Stimulated activated CD8-positive, alpha-beta memory T cell treated with anti-CD3 and anti-CD28 coated beads, Interleukin-12 subunit alpha, Interleukin-12 subunit beta, amount 100 ng/mL, for 1 hour (primary cell): ENCODE measurements at places on chromosomes 6 and 20.

GRCh38 chr6:145028144-145028818, 707.0 kb downstream of the EPM2A start:
- no peak for DNase-seq

DNA sequence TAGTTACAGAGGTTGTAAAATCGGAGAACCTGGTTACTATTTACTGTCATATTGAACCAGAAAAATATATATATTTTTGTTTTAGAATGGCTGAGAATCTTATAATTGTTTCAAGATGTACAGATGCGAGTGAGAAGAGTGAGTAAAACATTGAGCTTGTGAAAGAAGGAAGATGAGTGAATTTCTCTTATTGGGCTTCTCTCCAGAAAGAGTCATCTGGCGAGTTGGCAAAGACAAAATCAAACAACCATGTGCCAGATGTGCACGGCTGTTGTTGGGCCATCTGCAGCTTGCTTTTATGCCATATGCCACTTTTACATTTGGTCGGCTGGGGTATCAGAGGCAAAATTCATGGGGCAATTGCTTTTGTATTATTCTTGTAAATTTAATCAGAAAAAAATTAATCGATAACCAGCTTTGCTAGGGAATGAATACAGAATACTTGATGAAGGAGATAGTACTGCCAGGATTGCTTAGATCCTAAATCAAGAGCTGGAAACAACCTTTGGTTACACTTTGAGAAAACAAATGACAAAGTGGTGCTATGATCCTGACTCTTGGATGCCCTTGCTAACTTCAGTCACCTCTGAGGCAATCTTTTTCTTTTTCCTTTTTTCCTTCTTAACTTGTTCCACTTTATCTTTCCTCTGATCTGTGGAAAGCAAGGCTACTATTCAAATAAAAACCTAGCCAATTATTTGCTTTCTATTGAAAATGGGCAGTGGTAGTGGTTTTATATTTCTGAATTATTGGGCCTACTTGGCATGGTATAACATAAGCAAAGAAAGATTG, 97.1 kb upstream of the GRIK2 start:
- no peak for DNase-seq

- no peak for DNase-seq
Measured at GRCh38 chr20:57919049-57919448, 209.2 kb upstream of the PMEPA1 start.

GRCh38 chr6:126937426-126937825, 181.0 kb upstream of the RSPO3 start:
- no peak for DNase-seq

DNA sequence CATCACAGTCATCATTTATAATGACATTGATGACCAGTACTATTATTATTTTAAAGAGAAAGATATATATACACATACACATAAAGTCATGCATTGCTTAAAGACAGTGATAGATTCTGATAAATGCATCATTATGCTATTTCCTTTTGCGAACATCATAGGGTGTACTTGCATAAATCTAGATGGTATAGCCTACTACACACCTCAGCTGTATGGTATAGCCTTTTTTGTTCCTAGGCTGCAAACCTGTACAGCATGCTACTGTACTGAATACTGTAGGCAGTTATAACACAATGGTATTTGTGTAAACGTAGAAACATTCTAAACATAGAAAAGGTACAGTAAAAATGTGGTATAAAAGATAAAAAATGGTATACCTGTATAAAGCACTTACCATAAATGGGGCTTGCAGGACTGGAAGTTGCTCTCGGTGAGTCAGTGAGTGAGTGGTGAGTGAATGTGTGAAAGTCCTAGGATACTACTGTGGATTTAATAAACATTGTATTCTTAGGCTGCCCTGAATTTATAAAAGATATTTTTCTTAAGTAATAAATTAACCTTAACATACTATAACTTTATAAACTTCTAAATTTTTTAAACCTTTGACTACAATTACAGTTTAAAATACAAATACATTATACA, 23.9 kb downstream of the QKI start:
- DNase-seq = no peak

DNA sequence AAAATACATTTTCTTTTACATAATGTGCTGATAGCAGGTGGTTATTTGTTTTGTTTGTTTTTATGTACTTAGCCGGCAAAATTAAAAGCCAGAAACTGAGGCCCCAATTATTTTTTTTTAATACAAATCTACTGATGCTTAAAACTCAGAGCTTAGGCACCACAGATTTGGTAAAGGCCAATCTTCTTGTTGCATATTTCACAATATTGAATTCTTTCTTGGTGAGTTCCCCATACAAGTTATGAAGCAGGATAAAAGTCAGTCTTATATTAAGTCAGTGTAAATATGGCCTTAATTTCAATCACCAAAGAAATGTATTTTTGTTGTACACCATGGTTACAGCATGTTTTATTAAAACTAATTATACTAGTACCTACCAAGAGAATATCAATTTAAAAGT, 16.3 kb upstream of the ZDHHC14 start:
- DNase-seq = no peak

DNA sequence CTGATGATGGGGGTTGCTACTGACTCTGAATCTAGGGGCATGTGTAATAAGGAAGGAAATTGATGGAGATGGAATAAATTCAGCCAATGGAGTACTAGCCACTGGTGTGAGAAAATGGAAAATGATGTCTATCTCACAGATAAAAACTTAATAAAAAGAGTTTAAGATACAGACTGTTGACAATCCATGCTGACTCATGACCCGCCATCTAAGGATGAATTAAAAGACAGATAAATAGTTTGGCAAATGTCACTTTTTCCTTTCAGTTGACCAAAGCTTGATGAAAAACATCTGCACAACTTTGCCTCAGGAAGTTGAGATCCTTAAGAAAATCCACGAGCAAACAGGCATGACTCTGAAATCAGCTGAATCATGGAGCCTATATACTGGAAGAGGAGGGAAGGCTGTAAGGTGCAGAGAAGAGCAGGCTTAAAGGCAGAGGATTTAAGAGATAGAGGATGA, 82.6 kb upstream of the BMP5 start:
- DNase-seq = no peak

GRCh38 chr6:6085928-6086668, 79.4 kb upstream of the NRN1 start:
- no peak for DNase-seq

DNA sequence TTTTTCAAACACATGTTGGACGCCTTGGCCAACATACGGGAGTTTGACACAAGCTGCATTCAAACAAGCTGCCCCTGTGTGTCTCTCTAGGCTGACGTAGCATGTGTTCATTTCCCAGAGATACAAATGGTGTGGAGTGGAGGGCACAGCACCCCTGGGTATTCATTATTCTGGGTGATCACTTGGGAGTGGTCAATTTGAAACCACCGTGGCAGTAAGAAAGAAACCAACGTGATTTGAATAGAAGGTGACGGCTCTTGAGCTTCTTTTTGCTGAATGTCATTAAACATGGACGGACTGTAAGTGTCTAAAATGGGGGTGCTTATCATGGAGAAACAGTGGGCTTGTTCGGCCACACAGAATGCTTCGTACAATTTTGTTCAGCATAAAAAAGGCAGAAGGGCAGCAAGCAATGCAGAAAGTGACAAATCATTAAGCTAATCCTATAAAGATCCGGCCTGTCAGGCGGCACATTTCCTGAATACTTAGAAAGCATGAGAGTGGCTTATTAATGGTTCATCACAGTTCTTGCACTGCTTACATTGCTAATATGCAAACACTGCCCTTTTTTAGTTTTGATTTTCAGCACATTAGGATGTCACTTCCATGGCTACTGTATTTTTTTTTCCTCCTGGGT, 1261.9 kb upstream of the CITED2 start:
- no peak for DNase-seq

GRCh38 chr6:20483887-20484497, 50.3 kb upstream of the CDKAL1 start:
- no peak for DNase-seq

DNA sequence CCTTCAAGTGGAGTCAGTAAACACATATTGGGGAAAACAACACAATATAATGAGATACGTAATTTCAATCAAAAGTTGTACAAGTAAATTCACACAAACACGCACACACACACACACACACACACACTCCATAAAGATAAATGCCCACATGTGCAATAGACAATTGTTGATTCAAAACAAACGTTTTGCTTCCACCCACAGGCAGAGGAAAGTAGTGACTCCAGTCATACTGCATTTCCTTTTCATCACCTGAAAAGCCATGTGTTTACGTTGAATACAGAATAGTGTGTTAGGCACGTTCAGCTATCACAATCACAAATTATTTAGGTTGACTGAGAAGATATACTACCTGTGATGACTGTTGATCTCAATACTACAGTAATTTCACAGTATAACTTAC, 443.8 kb upstream of the MANEA start:
- no peak for DNase-seq

- no peak for DNase-seq
Measured at GRCh38 chr20:4942331-4942730, 59.0 kb downstream of the SLC23A2 start.

DNA sequence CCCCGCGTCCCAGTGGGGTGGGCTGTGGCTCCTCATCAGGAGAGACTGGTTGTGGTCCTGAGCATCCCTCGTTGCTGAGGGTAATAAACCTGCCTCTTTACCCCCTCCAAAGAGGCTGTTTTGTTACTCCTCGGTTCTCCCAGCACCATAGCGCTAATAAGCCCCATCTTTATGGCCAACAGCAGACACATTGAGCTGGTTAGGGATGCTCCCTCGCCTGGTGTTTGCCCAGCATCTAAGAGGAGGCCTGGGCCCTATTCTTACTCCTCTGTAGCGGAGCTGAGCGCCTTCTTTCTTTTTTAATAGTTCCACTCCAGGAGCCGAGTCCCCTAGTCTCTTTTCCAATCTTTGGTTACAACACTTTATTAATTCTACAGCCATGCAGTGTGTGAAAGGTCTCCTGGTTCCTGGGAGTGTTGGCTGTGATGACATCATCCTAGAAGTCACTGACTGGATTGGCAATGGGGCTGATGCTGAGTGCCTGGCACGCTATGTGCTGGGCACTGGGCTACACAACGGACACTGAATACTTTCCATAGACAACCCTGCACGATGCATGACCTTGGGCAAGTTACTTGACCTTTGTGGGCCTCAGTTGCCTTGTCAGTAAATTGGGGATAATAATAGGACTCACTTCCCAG, 50.6 kb upstream of the CCDC167 start:
- DNase-seq = no peak

- no peak for DNase-seq
Measured at GRCh38 chr6:114520976-114521375, 178.2 kb upstream of the HS3ST5 start.

DNA sequence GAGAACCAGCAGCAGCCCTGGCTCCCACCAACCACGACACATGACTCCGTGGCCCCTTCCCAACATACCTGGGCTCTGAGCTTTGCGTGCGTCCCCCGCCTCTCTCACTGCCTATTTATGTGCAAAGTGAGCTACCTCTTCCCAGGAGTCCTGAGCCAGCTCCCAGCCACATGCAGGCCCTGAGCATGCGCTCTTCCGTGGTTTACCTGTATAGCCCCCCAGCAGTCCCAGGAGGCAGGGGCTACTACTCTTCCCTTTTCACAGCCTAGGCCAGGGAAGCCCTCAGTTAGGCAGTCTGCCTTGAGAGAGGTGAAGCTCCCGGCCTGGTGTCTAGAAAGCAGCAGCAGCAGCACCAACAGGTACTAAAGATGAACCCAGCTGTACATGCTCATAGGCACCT, 114.8 kb upstream of the CDYL start:
- no peak for DNase-seq

GRCh38 chr6:66662721-66663507, 955.9 kb upstream of the EYS start:
- no peak for DNase-seq

DNA sequence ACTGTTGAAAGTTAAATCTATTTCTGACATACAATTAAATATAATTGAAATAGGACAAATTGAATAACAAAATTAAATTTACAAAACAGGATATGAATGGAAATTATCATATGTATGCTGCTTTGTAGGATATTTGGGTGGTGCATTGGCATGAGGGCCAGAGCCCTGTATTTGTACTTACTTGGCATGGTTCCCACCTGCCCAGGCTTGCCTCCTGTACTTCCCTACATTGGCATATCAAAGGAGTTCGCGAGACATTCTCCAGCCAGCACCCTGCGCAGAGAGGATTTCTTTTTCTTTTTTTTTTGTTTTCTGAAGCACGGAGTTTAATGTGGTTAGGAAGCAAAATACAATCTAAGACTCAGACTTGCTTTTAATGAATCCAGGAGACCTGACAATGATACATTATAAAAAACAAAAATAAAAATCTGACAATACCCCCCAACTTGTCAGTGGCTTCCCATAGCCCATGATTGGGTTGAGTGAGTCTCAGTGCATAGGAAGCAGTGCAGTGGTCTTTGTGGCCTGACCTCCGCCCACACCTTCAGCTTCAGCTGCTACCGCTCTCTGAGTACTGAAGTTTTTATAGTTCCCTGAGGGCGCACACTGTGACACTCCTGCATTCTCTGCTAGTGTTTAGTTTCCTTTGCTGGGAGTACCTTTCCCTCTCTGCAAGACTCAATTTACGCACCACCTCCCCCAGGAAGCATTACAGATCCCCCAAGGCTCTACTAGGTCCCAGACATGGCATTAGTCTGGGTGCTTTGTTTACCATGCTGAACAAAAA, 440.8 kb downstream of the UTRN start:
- DNase-seq = peak; percentile 2

- no peak for DNase-seq
Measured at GRCh38 chr20:34637245-34638038, 39.5 kb downstream of the PIGU start.

GRCh38 chr6:149129371-149130077, 188.0 kb upstream of the TAB2 start:
- no peak for DNase-seq

DNA sequence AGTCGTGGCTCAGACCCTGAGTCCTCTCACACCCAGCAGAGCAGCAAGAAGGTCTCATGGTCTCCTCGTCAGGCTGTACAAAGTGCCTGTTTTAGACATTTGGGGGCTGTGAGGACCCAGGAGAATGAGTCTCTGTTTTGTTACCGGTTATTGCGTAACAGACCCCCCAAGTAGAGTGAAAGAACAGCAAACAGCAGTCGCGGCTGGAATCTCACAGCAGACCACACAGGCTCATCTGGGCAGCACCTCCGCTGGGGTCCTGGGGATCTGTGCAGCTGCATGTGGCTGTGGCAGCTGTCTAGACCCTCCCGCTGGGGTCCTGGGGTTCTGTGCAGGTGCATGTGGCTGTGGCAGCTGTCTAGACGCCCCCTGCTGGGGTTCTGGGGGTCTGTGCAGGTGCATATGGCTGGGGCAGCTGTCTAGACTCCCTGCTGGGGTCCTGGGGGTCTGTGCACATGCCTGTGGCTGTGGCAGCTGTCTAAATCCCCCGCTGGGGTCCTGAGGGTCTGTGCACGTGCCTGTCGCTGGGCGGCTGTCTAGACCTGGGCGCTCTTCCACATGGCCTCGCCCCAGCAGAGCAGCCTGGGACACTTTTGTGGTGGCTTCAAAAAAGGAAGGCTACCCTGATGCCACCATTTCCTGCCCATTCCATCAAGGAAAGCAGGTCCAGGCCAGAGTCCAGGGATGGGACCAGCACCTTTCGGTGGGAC, 24.7 kb downstream of the ENTPD6 start:
- no peak for DNase-seq
